ENCODE measurements at places on chromosomes 12 and 14.

DNA sequence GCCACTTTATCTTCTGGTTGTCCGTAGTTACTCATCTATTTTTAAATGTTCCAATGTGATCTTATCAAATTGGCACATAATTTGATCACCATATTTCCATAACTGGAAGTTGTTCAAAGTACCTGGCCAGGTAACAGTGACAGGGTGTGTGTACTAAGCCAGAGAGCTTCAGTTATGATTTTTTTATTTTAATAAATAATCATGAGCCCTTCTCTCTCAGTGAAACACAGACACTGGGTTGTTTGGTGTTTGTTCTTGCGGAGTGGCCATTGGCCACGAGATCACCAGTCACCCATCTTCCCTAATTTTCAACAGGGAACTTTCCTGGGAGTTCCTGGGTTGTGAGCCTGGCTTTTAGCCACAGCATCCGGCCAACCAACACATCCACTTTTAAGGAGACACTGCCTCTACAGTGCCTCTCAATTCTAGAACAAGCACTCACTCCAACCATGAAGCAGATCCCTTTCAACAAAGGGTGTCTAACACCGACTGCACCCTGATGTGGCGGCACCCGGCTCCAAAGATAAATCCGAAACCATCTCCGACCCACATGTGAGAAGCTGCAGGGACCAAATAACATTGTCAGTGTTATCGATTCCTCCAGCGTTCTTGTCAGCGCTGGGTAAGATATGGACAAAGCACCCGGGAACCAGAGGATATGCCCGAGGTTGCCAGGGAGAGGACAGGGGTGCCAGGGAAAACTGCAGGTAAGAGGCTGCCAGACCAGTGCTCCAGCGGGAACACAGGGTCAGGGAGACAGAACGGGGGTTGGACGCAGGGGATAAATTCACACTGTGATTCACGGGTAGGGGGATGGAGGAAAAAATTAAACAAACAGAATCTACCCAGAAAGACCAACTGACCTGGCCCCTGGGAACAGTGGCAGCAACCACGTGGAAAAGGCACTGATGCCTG, 49.9 kb downstream of the FOXN3 start:
- peak; percentile 55 for DNase-seq

DNA sequence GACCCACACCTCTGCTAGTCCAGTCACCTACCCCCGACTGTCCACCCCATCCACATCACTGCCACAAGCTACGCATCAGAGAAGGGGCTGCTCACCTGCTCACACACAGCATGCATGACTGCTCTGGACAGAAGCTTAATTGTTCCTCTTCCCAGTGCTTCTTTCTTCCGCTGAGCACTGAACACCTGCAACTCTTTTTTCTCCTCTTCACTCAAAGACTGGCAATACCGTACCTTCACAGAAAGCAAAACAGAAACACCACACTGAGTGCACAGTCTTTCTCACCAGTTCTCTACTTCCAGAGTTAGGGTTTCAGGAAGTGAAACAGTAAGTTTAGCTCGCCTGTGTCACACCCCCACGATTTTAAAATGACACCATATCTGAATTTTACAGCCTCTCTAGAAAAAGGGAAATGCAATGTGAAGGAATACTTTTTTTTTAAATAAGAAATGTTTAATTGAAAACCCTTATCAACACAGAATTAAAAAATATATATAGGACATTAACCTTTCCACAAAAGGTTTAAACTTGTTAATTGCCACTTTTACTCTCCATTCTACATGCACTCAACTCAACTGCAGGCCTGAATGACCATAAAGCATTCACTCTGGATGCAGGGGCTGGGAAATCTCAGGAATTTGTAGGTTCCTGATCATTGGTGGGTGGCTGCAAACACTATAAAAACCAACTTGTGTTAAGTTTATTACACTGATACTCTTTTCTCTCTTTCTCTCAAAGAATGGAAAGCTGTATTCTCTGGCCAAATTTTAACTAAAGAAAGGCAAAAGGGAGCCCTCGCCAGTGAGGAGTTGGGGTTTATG, 120.0 kb downstream of the PRICKLE1 start:
- DNase-seq, result no peak

GRCh38 chr14:25381498-25381897, 331.6 kb upstream of the STXBP6 start:
- DNase-seq, result no peak

- peak; percentile 69 for DNase-seq
Measured at GRCh38 chr14:73753124-73753886, 39.1 kb upstream of the PNMA1 start.

DNA sequence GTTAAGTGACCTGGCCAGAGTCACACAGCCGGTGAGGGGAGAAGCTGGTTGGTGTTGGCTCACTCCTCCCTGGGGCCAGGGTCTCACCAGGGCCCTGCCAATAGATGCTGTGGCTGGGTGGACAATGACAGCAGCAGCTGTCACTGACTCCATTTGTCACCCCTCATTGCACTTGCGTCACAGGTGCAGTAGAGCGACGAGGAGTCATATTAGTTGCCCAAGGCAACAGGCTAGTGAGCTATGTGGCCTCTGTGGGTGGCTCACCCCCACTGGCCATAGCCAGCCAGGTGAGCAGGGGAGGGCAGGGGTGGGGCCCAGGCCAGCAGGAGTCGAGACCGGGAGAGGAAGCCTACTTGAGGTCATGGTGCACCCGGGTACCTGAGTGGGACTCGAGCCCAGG, 9.7 kb downstream of the SLC25A47 start:
- no peak for DNase-seq

- DNase-seq, result no peak
Measured at GRCh38 chr12:108302016-108302402, 37.1 kb downstream of the CMKLR1 start.

DNA sequence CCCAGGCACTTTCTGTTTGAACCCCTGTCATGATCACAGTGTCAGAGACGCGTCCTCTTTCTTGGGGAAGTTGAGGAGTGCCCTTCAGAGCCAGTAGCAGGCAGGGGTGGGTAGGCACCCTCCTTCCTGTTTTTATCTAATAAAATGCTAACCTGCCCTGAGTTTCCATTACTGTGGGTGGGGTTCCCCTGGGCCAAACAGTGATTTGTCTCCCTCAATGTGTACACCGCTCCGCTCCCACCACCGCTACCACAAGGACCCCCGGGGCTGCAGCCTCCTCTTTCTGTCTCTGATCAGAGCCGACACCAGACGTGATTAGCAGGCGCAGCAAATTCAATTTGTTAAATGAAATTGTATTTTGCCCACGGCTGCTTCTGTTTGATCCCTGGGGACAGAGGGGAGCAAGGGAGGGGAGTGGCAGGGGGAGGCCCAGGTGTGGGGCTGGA, 5.1 kb downstream of the SHMT2 start:
- DNase-seq, result no peak

- DNase-seq, result no peak
Measured at GRCh38 chr12:9051158-9051550, 61.8 kb downstream of the KLRG1 start.

- DNase-seq, result no peak
Measured at GRCh38 chr12:69318225-69318624, 30.0 kb upstream of the LYZ start.

- no peak for DNase-seq
Measured at GRCh38 chr12:94225947-94226630, 77.7 kb downstream of the PLXNC1 start.

Measured in left ventricle myocardium superior (tissue), 1 donor.